ENCODE measurements at places on chromosomes 1 and 21.
A peak's percentile ranks its signal among the peaks of the same experiment; 100 is the strongest.

DNA sequence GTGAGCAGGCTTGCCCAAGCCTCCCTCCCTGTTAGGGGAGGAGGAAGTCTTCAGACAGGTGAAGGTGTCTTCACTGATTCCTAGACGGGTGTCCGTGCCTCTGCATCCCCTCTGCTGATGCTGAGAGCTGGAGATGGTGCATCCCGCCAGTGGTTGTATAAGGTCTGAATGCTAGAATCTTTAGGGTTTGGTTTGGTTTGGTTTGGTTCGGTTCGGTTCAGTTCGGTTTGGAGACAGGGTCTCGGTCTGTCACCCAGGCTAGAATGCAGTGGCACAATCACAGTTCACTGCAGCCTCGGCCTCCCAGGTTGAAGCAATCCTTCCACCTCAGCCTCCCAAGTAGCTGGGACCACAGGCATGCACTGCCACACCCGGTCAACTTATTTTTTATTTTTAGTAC, 153.6 kb downstream of the PGBD5 start:
- DNase-seq: no peak

GRCh38 chr21:24014381-24014780, 1592.9 kb downstream of the MRPL39 start:
- DNase-seq: no peak

DNA sequence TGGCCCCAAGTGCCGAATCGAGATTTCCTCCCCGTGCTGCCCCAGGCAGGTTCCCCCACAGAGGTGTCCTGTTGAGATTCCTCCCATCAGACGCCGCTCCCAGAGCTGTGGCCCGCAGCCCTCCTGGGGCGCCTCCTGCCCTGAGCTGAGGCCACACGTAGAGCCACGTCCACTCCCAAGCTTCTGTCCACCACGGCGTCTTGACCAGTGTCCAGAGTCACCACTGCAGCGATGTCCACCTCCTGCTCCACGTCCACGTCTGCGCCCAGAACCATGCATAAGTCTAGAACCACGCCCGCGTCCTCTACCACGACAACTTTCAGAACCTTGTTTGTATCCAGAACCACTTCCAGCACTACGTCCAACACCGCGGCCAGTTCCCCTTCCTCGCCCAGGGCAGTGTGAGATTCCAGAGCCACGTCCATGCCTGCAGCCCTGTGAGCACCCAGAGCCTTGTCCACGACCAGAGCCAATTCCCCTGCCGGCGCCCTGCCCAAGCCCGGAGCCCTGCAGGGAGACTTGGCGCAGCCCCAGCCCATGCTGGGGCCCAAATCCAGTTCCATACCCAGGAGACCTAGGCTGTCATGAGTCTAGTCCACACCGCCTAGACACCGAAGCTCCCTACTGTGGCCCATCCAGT, 2.8 kb downstream of the KPRP start:
- DNase-seq: no peak

GRCh38 chr1:211639475-211640300, 35.7 kb downstream of the NEK2 start:
- no peak for DNase-seq

DNA sequence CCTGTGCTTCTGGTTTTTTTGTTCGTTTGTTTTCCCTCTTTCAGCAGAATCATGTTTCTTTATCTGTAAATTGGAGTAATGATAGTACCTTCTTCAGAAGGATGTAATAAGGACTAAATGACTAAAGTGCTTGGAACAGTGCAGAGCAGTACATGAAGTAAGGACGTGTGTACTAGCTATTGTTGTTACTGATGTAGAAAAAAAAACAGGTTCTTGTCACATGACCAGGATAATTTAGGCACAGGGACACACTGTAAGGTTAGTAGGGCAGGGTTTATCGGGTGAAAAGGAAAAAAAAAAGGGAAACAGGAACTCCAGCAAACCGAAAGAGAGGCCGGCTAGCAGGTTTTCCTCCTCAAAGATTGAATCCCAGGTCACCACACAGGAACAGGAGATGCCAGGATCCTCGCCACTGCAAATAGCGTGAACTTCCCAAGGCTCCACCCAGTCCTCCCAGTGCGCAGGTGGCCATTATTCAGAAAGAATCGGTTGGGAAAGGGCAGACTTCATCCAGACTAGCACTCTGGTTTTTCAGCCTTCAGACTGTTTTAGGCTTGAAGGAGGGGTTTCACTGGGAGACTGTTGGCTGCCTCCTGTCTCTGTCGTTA, 63.8 kb upstream of the PRRC2C start:
- no peak for DNase-seq

GRCh38 chr21:14076143-14076806, 134.5 kb downstream of the LIPI start:
- DNase-seq: no peak

DNA sequence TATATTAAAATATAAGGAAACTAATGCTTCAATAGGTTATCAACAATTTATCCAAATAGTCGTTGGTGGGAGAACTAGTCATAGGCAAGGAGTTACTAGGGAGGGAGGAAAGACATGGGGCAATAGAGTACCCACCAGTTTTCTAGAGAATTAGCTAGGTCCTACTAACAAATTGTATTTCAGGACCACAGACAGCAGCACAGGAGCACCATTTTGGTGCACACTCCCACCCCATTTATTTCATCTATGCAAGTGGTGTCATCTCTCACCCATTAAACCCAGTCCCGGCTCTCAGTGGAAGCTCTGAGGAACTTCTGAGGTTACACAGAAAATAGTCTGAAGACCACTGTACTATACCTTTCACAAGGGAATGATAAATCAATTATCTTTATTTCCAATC, 89.0 kb upstream of the BCAR3 start:
- no peak for DNase-seq

- DNase-seq: no peak
Observed at GRCh38 chr1:43913666-43914360, 19.8 kb upstream of the ARTN start.

DNA sequence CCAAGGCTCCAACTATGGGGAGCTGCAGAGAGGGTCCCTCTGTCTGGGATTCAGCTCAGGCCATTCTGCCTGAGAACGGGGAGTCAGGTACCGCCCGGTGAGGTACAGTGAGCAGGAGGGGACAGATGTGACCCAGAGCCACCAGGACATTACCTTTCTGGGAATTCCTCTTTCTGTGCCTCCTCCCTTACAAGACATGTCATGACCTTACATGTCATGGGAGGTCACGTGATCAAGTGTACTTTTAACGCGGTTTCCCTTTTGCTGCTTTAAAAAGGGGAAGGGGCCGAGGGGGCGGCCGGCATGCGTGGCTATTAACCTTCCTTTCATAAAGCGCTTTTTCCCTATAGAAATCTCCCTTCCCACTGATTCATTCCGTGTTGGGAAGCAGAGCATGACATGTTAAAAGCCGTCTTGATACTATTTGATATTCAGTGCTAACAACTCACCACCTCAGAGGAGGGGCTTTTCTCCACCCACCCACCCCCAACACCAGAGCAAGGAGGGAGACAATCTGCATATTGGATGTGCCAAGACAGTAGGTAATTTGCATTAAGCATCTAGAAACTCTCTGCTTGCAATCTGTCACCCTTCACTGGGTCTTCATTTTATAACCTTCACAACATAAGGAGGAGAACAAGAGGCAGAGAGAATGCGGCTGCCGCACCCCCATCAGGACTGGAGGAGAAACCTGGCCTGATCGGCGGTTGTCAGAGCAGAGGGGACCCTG, 113.6 kb upstream of the VAMP3 start:
- no peak for DNase-seq

- DNase-seq: no peak
Observed at GRCh38 chr1:222387007-222387814, 160.7 kb downstream of the HHIPL2 start.

DNA sequence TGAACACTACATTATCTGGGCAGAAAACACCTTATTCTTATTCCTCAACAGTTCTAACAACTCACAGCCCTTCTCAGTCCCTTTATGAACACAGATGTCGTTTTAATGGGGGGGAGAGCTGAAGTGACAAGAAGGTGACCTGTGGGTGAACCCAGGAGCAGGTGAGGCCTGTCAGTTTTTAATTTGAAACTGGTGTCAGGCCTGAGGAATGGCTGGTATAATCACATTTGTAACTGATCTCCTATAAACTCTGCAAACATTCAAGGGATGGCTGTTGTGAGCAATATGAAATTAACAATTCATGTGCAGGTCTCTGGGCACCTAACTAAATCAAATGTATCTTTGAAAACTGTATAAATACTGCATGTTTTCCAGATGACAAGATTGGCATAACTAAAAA, 362.1 kb upstream of the NR5A2 start:
- no peak for DNase-seq

DNA sequence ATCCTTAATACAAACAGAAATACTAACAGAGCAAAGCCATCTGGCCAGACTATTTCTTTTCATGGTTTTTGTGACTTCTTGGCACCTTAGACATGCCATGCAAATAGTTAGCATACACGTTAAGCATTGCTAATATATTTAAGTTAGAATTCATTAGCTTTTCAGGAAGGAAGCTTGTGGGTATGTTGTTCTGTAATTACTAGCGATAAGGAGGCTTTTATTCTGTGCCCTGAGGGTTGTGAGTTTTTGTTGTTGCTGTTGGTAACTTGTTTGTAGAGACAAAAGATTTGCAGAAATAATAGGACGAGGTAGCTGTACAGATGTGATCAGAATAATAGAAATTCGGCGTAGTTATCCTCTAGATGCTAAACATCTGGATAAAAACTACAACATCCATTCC, 305.3 kb downstream of the TM2D1 start:
- DNase-seq: no peak

DNA sequence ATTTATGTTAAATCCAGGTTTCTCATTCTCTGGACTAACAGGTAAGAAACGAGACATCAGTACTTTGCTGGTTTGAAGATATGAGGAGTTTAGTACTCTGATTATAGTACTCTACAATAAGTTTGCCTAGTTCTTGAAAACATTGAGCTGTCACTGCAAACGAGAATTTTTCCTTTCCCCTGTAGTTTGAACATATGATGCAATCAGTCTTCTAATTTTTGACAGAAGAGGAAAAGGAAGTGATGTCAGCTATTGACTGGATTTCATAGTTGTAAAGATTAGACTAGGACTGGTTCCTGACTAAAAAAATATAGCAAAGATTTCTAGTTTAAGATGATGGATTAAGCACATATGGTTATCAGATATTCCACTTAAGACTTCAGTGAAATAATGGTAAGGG, 461.9 kb downstream of the LRRIQ3 start:
- no peak for DNase-seq

GRCh38 chr1:109443476-109443875, 17.2 kb upstream of the PSMA5 start:
- no peak for DNase-seq

DNA sequence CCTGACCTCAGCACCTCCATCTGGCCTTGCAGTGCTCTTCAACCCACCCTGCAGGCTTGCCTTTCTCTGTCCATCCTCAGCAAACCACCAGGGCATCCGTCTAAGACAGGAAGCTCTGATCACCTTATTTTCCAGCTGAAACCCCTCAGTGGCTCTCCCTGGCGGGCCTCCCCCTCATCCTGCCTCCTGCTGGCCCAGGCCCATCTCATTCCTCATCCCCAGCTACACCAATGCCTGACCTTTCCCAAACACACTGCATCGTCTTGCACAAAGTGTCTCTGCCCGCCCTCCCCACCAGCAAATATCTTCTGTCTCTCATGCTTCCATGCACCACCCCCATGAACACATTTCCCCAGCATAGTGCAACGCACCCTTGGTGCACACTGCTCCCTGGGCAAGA, 205.0 kb downstream of the TOMM20 start:
- no peak for DNase-seq

DNA sequence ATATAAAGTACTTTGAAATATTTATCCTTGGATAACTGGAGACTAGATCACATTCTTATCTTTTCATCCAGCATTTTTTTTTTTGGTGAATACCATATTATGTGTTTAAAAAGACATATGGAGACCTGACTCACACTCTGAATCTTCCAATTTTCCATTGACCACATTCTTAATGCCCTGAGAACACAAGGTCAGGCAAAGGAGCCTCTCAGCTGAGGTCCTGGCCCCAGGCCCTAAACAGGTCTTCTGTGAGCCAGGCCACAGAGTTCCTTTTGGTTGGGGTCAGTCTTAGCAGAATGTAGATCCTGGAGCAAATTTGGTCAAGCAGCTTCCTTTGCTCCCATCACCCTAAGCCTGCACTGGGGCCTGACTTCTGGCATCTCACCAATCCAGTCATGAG, 390.1 kb upstream of the ST6GALNAC5 start:
- DNase-seq: no peak

GRCh38 chr1:51000160-51000559, 30.1 kb downstream of the CDKN2C start:
- DNase-seq: no peak

DNA sequence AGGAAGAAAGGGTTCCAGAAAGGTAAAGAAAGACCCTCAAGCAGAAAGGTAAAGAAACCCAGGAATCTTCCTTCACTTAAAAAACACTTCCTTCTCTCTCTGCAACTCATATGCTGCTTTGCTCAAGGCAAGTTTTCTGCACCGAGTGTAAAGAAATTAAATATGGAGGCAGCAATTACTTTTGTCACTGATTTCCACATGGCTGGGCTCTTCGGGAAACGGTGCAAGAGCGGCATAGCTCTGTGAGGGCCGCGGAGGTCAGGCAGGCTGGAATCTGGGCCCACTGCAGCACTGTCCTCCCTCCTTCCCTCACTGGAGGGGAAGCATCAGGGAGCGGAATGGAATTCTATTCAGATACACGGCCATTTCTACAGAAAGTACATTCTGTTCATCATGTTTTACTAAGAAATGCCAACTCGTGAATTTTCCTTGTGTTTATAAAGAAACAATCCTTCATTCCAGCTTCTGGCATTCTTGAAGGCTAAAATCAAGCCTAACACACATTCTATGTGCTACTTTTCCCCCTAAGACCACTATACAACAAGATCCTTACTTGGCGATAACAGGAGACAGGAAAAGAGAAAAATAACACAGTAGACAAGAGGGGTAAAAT, 212.2 kb downstream of the SIPA1L2 start:
- no peak for DNase-seq

- DNase-seq: no peak
Observed at GRCh38 chr1:63877021-63877767, 103.4 kb downstream of the ROR1 start.

GRCh38 chr1:31905093-31905509, 33.1 kb downstream of the PTP4A2 start:
- DNase-seq: no peak

DNA sequence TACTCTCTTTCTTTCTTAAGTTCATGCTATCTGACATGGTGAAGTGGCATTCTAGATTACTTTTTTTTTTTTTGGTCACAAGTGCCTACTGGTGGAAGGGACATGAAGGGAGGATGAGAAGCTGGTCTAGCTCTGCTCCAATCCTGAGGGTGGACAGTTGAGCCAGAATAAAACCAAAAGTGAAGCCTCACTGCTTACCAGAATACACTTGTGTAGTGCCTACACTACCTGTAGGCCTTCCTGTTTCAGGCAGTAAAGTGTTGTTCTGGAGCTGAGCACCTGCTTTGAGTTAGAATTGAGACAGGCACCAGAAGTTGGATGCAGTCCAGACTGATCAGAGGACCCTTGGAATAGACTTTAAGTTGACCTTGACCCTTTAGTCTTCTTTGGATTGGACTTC, 40.4 kb upstream of the APOBEC4 start:
- no peak for DNase-seq

GRCh38 chr1:209769171-209769904, 13.5 kb downstream of the TRAF3IP3 start:
- peak; percentile 78 for DNase-seq

GRCh38 chr1:31373056-31373896, at the start of gene FABP3:
Gene FABP3, minus strand, starts transcription at chr1:31373076. Its CDS starts 62 bp downstream, at chr1:31373014.
- DNase-seq: no peak

GRCh38 chr1:157775101-157775870, 1.6 kb downstream of the FCRL2 start:
- DNase-seq: no peak

Measured in T-helper 2 cell (primary cell).